SHP77 treated with DMSO at 0.1 percent for 48 hours (cell line): ENCODE measurements at places on chromosomes 16 and 17.

DNA sequence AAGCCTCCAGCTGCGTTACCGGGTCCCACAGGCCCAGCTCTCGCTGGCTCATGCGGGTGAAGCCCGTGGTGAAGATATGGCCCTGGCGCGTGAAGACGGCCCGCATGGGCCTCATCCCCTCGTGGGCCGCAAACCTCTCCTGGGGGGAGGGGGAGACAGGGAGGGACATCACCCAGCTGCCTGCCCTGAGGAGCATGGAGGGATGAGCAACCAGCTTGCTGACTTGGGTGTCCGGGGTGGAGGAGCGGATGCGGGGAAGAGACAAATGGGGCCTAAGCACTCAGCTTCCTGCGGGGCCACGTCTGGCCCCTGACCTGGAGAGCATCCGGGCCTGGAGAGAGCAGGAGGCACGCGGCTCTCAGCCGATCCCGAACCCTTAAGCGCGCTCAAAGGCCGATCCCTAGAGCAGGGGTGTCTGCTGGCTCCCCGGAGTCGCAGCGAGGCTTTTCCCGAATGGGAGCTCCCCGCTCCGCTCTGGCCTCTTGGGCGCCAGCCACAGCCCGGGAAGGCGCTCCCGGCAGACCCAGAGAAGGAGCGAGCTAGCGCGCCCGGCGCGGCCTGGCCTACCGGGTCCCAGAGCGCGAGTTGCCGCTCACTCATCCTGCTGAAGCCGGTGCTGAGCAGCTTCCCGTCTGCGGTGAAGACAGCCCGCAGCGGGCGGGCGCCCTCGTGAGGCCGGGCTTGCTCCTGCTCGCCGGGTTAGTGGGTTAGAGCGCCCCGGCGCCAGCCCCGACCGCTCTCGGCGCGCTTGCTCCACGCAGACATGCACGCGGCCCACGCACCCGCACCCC lies 5.0 kb downstream of the CORO6 start:
- no peak for DNase-seq

DNA sequence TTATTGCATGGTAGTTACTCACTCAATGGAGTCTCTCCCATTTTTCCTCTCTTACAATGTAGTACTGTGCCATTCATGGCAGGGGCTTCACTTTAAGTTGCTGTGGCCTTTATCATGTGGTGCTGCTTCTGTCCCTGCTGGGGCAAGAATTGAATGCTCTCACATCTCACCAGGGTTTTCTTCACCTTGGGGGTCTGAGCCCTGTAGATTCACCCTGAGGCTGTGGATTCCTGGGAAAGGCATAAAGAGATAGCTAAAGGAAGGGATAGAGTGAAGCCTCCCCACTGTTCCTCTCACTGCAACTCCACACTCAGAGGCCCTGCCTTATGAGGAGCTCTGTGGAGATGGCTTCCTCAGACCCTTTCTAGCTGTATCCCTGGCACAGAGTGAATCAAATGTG lies 178.5 kb upstream of the GOT2 start:
- no peak for DNase-seq

DNA sequence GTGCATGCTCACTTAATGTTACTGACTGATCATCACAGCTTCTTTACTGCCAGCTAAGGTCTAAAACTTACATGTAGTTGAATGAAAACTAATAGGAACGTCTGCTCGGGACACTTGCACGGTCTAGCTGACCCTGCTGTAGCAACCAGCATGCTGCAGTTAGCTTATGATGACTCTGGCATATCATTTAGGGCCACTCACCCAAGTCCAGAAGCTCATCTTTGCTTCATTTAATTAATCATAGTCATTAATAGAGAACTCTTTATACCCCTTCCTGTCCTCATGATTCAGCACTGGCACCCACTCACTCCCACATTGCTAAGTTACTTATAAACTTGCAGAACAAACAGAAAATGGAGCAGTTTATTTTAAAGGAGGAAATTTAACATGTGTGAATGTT lies 136.3 kb downstream of the NLK start:
- DNase-seq = no peak

DNA sequence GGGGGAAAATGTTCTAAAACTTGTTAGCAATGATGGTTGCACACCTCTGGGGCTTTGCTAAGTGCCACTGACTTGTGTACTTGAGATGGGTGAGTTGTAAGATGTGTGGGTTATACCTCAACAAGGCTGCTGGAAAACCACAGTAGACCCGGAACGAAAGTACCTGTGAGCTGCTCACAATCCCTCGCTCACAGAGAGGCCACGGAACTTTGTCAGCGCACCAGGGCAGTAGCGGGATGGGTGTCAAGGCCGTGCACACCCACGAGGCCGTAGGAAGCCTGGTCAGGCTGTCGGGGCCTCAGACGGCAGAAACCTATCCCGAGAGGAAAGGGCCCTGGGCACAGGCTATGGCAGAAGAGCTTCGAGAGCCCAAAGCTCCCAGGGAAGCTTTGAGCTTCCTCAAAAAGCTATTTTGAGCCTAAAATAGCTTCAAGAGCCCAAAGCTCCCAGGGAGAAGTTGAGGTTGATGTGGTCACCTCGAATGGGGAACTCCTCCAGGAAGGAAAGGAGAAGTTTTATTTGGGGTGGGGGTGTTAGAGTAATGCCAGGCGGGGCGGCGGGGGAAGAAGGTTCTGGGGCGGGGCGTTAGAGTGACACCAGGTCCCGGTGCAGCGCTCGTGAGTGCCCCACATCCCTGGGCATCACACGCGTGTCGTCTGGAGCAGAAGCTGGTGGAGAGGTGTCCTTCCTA lies 19.0 kb downstream of the CBFA2T3 start:
- no peak for DNase-seq

DNA sequence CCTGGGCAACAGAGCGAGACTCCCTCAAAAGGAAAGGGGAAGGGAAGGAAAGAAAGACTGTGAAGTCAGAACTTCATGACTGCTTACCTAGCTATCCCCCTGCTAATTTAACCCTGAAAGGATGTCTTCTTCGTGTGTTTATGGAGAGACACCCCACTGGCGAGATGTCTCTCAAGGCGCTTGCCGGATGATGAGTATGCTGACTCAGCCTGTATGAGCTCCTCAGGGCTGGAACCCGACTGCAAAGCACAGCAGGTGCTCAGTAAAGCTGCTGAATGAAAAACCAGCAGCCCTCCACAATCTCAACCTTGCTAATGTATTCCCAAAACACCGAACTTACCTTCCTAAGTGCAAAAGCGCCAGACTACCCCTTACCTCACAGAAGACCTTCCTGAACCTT lies 2.3 kb downstream of the ANKFY1 start:
- no peak for DNase-seq

DNA sequence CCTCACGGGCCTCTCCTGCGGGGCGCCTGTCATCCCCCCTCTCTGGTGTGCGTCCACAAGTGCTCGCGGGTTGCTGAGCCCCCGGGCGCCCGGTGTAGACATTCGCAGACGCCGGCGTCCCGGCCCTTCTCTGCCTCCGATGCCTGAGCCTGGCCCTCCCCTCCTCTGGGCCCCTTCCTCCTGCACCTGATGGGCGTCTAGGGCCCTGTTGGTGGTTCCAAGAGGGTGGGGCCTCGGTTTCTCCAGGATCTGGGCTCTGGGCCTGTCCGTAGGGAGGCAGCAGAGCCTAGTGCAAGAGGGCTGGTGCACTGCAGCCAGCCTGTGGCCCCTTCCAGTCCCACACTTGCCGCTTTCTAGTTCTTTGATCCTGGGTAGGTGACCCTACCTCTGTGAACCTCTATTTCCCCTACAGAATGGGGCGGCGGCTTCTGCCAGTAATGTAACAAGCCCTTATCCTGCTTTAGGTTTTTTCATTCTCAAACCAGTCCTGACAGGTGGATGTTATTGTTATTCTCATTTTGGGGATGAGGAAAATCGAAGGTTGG lies 623 bp downstream of the E4F1 start:
- DNase-seq = no peak

GRCh38 chr16:23952128-23952970 lies 116.6 kb downstream of the PRKCB start:
- no peak for DNase-seq
